Chondrocyte (in vitro differentiated cells): ENCODE measurements at places on chromosomes 1 and 21. TPM values are rescaled to one million over a fixed set of nuclear protein-coding genes. Genes with fewer than 3 reads are reported as not detected.

The CD48 gene
- total RNA-seq, result not detected in 3 replicates

The TSPAN2 gene
- 218 to 498 TPM (median 227 TPM) in 3 replicates for total RNA-seq

GRCh38 chr1:34685225-34685624 is 69.6 kb upstream of the GJB5 start:
- DNase-seq, result no peak
- H3K4me1 ChIP-seq, result no peaks in the 10 kb centered on the region
- no peaks in the 10 kb centered on the region for H3K36me3 ChIP-seq
- peaks cover 23% of the 10 kb centered on the region for H3K27me3 ChIP-seq
- no peak overlapping the region for H3K4me3 ChIP-seq

GRCh38 chr1:119713749-119714456 is 2.2 kb downstream of the PHGDH start:
- H3K4me3 ChIP-seq, result peak overlapping the region; percentile 87
- H3K36me3 ChIP-seq, result peaks cover 2% of the 10 kb centered on the region
- no peaks in the 10 kb centered on the region for H3K27me3 ChIP-seq
- no peak for DNase-seq

DNA sequence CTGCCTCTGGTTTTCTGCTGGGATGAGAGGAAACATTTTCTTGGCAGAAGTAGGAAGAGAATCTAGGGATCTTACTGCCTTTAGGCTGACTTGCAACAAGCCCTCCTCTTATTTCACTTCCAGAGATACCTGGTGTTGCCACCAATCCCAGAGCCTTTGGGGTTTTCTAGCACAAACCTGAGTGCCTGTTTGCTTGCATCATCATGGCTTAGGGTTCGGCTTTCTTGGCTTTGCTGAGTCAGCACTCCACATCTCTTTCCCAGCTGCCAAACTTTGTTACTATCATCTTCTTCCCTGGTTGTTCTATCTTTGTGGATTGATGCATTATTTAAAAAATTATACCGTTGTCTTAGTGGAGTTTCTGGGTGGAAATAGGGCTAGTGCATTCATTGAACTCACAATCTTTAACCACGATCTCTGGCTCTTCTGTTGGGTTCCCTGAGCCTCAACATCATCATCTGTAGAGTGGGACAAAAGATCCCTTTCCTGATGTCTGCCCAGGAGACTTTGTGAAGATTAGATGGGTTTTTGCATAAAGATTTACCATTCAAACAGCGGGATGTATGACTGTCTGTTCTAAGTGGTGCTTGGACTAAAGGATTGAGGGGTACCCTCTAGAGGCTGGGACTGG is 76.6 kb upstream of the SELENON start:
- no peak for DNase-seq
- peaks cover 1% of the 10 kb centered on the region for H3K36me3 ChIP-seq
- H3K27me3 ChIP-seq, result peaks cover 2% of the 10 kb centered on the region
- no peak overlapping the region for H3K4me3 ChIP-seq
- H3K27ac ChIP-seq, result no peak overlapping the region

DNA sequence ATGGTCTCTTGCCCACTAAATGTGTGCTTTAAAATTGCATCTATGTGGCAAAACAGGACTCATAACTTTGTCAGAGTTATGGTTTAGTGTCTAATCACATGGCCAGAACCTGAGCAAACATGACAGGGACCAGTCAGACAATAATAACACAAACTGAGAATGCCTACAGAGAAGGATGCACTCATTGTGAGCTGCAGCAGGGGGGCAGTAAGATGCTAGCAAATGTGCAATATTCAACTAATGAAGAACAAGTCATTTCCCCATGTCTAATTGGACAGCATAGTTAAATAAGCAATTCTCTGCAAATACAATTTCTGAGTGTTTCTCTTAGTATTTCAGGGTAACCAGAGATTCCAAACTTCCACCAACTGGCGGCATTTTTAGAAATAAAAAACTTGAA is 30.8 kb downstream of the SPAG17 start:
- no peaks in the 10 kb centered on the region for H3K36me3 ChIP-seq
- H3K27ac ChIP-seq, result no peak overlapping the region
- DNase-seq, result no peak
- peaks cover 43% of the 10 kb centered on the region for H3K4me1 ChIP-seq
- H3K4me3 ChIP-seq, result no peak overlapping the region
- H3K27me3 ChIP-seq, result no peaks in the 10 kb centered on the region

GRCh38 chr21:45486443-45487160 is 55.6 kb downstream of the SLC19A1 start:
- peaks cover 11% of the 10 kb centered on the region for H3K4me1 ChIP-seq
- H3K27ac ChIP-seq, result no peak overlapping the region
- H3K27me3 ChIP-seq, result no peaks in the 10 kb centered on the region

DNA sequence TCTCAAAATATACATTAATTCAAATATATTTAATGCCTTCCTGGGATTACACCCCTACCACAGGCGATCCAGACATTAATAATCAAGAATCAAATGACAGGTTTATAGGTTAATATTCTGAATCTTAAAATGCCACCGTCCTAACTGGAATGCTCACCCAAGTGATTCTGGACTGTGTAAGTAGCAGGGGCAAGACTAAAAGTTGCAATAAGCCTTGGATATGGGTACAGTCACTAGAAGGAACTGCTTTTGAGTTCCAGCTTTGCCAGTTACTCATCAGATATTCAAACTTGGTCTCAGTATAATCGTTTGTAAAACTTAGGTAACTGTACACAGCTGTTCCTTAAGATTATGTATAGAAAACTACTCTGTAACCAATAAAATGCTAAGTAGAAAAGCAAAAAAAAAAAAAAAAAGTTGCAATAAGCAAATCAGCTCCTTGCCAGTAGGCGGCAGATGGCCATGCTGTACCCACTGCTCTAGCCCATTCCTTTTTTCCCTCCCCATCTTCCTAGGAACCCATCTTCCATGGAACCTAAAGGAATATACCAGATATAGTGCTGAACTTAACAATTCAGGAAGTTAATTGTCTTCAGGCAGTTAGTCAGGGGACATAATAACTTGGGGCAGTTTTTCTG is 10.5 kb downstream of the RO60 start:
- H3K4me1 ChIP-seq, result peaks cover 30% of the 10 kb centered on the region
- H3K4me3 ChIP-seq, result no peak overlapping the region
- no peak overlapping the region for H3K27ac ChIP-seq
- no peaks in the 10 kb centered on the region for H3K36me3 ChIP-seq

The PCP4L1 gene
- 0.23 to 0.35 TPM in 2 of 3 replicates, not detected in the other for total RNA-seq

GRCh38 chr21:31190516-31190915 is 152.2 kb upstream of the KRTAP19-8 start:
- no peak overlapping the region for H3K27ac ChIP-seq
- H3K27me3 ChIP-seq, result no peaks in the 10 kb centered on the region
- no peaks in the 10 kb centered on the region for H3K4me1 ChIP-seq
- H3K36me3 ChIP-seq, result peaks cover 2% of the 10 kb centered on the region

GRCh38 chr1:183092350-183092749 is 69.1 kb downstream of the LAMC1 start:
- peaks cover 2% of the 10 kb centered on the region for H3K36me3 ChIP-seq
- peaks cover 62% of the 10 kb centered on the region for H3K4me1 ChIP-seq
- DNase-seq, result no peak
- no peaks in the 10 kb centered on the region for H3K27me3 ChIP-seq

DNA sequence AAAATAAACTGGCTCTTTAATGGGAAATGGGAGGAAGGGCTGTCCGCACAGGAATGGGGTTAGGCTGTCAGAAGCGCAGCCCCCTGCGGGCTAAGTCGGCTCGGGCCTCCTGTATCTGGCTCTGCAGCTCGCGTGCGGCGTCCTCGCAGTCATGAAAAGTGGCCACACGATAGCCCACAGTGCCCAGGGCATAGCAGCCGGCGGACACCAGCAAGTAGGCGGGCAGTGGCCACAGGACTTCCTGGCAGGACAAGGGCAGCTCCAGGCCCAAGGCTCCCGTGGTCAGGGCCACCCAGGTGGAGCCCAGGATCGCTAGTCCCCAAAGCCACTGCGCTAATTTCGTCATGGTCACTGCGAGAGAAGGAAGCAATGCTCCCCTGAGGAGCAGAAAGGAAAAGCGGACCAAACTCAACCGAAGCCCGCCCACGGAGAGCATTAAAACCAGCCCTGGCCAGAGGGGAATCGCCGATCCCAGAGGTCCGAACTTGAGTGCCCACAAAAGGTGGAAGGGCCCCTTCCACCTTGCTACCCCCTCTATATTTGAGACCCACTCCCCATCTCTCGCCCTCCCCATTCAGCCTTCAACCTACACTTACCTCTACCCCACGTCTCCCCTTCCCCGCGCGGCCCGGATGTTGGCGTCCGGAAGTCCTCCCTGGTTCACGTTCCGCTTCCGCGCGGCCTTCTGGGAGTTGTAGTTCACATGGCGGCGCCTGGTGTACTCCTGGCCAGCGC is at the start of gene DPM3:
TSS of gene DPM3 (minus strand) at position 637 of the 735 bp plus-strand sequence. CDS start at position 346, 291 bp downstream.
- peak within 1 kb of the TSS; percentile 99 for H3K4me3 ChIP-seq
- DNase-seq, result peak; percentile 96
- H3K4me1 ChIP-seq, result peaks cover 43% of the 10 kb centered on the region
- H3K36me3 ChIP-seq, result peaks cover 2% of the 10 kb centered on the region
- peak within 1 kb of the TSS; percentile 99 for H3K27ac ChIP-seq

The B3GALT5 gene
- total RNA-seq, result 0.03 to 0.05 TPM in 2 of 3 replicates, not detected in the other

DNA sequence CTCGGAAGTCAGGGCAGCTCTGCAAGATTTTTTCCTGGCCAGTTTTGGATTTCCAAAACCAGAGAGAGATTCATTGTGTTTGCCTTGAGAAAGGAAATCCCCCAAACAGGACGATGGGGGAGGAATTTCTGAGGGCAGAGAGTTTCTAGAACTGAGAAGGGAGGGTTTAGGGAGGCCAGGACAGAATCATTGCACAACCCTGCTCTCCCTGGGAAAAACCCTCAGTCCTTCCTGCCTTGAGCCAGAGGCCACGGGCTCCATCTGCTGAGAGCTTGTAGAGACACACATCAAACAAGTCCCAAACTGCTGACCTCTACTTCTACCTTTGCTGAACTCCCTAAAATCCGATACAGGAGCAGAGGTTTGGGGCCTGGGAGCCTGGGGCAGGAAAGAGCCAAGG is 99.7 kb downstream of the NMNAT2 start:
- DNase-seq, result no peak
- H3K27ac ChIP-seq, result peak overlapping the region; percentile 95
- no peaks in the 10 kb centered on the region for H3K36me3 ChIP-seq
- peaks cover 36% of the 10 kb centered on the region for H3K4me1 ChIP-seq

- no peak overlapping the region for H3K27ac ChIP-seq
- H3K4me1 ChIP-seq, result peaks cover 18% of the 10 kb centered on the region
- DNase-seq, result no peak
- no peak overlapping the region for H3K4me3 ChIP-seq
Measured at GRCh38 chr1:183760661-183761060, 44.3 kb upstream of the RGL1 start.

The SPRR1A gene
- total RNA-seq, result not detected in 3 replicates

DNA sequence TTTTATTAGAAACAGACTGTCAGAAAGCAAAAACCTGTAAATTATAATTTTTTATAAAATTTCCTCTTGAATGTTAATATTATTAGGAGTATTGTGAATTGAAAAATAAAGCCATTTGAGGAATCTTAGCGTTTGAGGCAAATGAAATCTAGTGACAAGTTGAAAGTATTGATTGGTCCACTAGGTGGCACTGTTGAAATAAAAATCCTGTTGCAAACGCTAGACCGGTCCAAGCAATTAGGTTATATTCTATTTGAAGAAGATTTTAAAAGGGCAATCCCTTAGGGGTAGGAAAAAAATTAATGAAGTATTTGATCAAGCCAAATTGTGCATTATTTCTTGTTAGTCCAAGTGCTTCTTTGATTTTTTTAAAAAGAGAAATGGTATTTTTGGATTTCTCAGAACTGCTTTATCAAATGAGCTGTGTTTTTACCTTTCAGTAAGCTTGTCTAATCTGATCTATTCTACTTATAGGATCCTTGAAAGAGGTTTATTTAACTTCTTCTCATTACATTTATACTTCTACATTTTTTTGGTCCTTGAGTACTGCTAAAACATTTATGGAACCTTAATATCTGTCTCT is 57.7 kb downstream of the ATG4C start:
- no peak overlapping the region for H3K27ac ChIP-seq
- no peaks in the 10 kb centered on the region for H3K4me1 ChIP-seq
- H3K36me3 ChIP-seq, result peaks cover 2% of the 10 kb centered on the region
- DNase-seq, result no peak
- no peak overlapping the region for H3K4me3 ChIP-seq

DNA sequence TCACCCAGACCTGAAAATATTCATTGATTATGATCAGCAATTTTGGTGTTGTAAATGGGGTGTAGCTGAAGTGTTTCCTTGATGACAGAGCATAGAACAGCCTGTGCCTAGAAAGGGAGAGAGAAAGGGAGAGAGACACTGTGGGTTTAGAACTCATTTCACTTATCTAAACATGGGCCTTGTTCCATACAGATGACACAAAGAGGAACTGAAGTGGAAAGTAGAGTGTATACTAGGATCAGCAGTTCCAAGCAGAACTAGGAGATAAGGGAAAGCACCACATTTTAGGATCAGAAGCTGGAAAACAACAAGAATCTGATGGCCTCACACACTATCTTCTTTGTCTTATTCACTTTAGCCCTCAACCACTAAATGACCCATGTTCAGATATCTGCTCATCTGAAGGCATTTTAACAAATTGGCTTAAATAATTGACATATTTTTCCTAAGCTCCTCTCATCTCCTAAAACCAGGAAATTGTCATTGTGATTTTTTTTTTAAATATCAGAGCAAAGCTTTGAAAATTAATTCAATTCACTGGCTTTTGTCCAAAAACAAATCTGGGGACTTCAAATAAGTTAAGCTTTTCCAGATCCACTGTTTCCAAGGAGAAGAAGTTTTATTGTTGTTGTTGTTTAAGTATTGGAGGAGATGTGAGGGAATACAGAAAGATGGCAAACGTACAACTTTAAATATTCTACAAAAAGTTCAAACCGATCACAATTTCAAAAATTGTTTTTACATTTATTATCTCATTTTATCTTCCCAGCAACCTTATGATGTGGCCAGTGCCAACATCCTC is 103.8 kb downstream of the LYPLAL1 start:
- no peak overlapping the region for H3K27ac ChIP-seq
- DNase-seq, result no peak
- H3K36me3 ChIP-seq, result no peaks in the 10 kb centered on the region
- no peak overlapping the region for H3K4me3 ChIP-seq
- no peaks in the 10 kb centered on the region for H3K27me3 ChIP-seq

DNA sequence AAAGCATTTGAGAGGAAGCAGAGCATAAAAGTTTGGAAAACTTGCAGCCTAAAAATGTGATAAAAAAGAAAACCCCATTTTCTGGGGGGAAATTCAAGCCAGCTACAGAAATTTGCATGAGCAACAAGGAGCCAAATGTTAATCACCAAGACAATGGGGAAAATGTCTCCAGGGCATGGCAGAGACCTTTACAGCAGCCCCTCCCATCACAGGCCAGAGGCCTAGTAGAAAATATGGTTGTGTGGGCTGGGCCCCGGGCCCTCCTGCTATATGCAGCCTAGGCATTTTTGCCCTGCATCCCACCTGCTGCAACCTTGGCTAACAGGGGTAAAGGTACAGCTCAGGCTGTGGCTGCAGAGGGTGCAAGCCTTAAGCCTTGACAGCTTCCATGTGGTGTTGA is 299.6 kb upstream of the NCAM2 start:
- no peaks in the 10 kb centered on the region for H3K36me3 ChIP-seq
- H3K4me1 ChIP-seq, result no peaks in the 10 kb centered on the region
- H3K27me3 ChIP-seq, result no peaks in the 10 kb centered on the region
- no peak for DNase-seq
